Right kidney (tissue), 9 donors: ENCODE measurements at places on chromosomes 5 and 9.

- DNase-seq, result no peak
Observed at GRCh38 chr5:10579536-10580521, 16.0 kb downstream of the ANKRD33B start.

- DNase-seq, result no peak
Observed at GRCh38 chr5:180116077-180116999, 44.8 kb upstream of the RNF130 start.

DNA sequence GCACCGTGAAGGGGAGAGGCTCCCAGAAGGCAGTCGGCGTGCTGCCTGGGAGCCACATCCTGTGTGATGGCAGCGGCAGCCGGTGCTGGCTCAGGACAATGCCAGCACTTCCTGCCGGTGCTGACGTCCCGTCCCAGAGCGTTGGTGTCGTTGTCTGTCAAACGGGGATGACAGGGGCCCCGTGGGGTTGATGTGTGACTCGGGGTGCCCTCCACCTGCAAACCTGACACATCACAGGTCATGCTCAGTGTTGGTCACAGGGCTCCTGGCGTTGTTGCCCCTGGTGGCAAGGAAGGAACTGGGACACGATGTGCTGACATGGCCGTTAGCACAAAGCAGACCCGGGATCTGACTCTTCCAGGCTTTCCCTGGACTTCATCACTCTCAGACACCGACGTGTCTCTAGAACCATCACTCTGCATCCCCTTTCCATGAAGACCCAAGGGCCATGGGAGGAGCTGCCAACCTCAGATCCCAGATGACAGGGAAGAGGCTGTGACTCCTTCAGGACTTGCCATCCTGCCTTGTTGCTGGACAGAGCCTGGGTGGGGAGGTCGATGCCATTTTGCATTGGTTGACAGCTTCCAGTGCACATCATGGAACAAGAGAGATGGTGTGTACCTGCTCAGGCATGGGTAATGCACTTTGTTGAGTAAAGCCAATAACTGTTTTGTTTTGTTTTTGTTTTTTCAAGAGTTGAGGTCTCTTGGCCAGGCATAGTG lies 21.5 kb downstream of the PLPP7 start:
- DNase-seq, result no peak

GRCh38 chr9:4970970-4971641 lies 14.0 kb upstream of the JAK2 start:
- no peak for DNase-seq

DNA sequence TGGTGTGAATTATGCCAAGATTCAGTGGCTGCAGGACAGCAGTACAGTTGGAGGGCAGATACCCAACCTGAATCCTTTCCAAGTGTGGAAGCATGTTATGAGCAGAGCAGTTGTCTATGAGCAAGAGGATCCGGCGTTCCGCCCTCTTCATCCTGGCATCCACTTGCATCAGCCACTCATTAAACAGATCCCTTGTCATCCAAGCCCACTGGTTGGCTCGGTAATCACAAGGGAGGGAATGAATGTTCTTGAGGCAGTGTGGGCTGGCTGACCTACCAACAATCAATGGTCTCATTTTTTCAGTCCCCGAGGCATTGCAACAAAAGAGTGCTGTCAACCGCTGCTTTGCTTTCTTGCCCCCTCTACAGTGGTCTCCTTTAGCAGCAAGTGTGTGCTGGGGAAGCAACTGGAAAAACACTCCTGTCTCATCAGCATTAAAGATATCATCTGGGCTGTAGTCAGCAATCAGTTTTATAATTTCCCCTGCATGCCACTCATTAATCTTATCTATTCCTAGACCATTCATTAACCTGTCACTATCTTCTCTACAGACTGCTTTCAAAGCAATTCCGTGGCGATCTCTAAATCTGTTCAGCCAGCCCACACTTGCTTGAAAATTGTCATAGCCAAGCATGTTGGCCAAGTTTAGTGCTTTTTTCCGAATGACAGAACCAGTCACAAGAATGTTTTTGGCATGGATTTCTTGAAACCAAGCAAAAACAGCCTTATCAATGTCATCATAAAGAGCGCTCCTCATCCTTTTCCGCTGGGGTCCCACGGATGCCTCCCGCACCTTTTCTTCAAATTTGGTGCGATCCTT lies 4.9 kb downstream of the TIGD6 start:
- no peak for DNase-seq

DNA sequence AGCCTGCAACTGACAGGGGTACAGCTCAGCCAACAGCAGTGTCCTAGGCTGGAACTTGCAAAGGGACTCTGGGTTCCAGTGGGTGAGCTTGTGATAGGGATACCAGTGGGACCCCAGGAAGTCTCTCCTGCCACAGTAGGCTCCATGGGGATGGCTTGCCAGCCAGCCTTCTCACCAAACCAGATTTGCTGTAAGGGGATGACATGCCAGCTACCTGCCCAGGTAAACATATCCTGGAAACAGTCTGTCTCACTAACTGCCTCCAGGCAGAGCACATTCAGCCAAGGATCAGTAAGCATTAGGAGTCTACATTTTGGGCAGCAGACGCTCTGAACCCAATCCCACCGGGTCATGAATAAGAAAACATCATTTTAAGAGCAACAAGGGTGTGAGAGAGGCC lies 49.9 kb downstream of the SIL1 start:
- no peak for DNase-seq

GRCh38 chr9:20335668-20336332 lies 286.5 kb downstream of the MLLT3 start:
- DNase-seq, result no peak

- DNase-seq, result no peak
Observed at GRCh38 chr5:26343801-26344325, 694.5 kb downstream of the CDH9 start.

- no peak for DNase-seq
Observed at GRCh38 chr9:36959681-36960574, 74.1 kb downstream of the PAX5 start.

- DNase-seq, result no peak
Observed at GRCh38 chr9:14565352-14566016, 127.7 kb downstream of the ZDHHC21 start.

- DNase-seq, result no peak
Observed at GRCh38 chr9:10005206-10005605, 607.6 kb downstream of the PTPRD start.

GRCh38 chr5:32852976-32853375 lies 141.9 kb downstream of the NPR3 start:
- DNase-seq, result no peak

GRCh38 chr5:78756858-78757257 lies 108.3 kb upstream of the LHFPL2 start:
- no peak for DNase-seq

- no peak for DNase-seq
Observed at GRCh38 chr9:84146893-84147710, 166.5 kb downstream of the RMI1 start.

GRCh38 chr9:107644733-107645463 lies 155.3 kb upstream of the KLF4 start:
- DNase-seq, result no peak

DNA sequence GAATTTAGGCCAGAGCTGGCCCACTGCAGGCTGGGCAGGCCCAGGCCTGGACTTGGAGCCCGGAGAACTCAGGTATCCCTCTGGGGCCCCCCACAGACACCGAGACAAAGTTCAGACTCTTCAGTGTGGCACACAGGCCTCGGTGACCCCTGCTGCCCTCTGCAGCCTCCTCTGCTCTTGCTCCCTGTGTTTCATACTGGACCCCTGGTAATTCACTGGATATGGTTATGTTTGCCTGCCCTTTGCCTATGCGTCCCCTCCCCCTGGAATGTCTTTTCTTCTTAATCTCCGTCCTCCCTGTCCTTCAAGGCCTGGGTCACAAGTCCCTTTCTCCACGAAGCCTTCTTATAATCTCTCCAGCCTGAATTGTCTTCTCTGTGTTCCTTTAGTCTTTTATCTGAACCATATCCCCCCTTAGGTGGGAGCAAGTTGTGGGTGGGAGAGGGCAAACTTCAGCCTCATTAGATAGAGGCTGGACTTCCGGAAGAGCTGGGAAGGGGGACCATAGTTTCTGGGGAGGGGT lies 30.1 kb downstream of the GSN start:
- DNase-seq, result no peak

DNA sequence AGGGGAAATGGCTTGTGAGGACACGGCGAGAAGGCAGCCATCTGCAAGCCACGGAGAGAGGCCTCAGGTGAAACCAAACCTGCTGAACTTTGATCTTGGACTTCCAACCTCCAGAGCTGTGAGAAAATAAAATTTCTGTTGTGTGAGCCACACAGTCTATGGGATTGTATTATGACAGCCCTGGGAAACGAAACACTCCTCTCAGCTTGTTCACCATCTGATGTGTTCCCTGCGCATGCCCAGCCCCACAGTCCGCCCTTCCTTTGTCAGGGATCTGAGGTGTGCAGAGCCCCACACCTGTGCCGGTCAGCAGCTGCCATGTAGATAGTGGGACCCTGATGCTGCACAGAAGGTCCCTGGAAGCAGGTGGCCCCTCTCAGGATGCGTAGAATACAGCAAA lies 34.1 kb downstream of the PLPP7 start:
- no peak for DNase-seq

DNA sequence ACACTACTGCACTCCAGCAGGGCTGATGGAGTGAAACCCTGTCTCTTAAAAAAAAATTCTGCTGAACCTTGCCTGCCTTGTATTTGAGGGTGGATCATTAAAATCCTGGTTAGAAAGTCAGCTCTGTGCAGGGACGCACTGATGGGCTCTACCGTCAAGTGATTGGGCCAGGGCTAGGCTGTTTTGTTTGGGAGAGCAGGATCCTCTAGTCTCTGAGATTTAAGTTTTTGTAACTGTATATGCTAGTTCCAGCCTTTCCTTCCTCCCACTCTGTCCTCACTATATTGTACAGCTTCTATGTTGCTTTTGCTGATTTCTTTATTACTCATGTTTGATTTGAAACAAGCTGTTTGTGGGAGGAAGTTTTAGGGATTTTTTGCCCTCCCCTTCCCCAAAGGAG lies 11.5 kb downstream of the DDX4 start:
- peak; percentile 5 for DNase-seq

- DNase-seq, result no peak
Observed at GRCh38 chr5:76990899-76991459, 38.1 kb downstream of the CRHBP start.

DNA sequence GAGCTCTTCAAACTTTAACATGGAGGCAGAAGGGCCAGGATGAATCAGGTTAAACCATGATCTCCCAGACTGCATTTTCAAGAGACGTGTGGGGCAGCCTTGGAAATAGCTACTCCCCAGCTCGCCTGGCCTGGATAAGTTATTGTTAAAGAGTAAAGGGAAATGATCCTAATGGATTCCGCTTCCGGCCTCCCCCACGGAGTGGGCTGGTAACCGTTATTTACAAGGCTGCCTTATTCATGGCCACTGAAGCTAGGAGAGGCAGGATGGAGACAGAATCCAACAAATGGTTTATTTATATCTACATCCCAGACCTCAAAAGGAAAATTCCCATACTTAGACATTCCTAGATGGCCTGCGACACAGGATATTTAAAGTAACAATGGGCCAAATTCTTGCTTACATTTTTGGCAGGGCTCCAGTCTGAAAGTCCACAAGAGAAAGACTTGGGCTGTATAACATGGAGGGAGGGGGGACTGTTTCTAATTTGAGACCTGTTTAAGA lies 27.9 kb downstream of the SPRY4 start:
- DNase-seq, result no peak

DNA sequence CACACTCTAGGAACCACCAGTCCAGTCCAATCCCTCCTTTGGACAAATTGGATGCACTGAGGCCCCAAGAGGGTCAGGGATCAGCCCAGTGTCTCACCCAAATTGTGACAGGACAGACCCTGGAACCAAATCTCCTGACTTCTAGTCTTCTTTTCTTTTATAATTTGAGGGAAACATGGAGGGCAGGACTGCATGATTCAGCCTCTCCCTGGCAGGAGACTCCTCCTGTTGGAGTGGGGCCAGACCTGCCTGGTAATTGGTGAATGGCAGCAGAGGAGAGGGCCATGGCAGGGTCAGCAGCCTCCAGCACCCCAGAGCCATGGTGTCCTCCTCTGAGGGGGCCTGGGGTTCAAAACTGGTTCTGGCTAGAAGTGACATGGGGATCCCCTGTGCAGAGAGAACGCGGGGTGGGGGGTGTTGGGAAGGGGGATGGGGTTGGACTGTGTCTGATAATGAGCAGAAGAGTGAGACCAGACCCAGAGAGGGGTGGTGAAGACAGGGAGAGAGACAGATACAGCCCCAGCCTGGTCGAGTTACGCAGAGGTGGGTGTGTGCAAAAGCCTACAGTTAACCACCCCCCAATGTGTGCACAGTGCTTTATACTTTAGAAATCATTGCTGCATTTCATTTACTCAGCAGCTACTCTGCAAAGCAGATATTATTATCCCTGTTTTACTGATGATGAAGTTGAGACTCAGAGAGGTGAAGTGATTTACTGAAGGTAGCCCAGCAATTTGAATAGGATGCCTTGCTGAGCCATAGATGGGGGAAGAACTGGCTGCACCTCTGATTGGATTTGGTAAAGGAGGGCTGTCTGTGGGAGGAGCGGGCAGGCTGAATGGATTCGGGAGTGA lies 3.8 kb upstream of the SYNPO start:
- DNase-seq, result no peak

- peak; percentile 23 for DNase-seq
Observed at GRCh38 chr5:175823731-175824525, 47.5 kb upstream of the CPLX2 start.

GRCh38 chr5:41087461-41087860 lies 16.3 kb upstream of the MROH2B start:
- DNase-seq, result no peak
